Mesenchymal stem cell (in vitro differentiated cells and primary cell): ENCODE measurements at places on chromosomes 2 and 18.

DNA sequence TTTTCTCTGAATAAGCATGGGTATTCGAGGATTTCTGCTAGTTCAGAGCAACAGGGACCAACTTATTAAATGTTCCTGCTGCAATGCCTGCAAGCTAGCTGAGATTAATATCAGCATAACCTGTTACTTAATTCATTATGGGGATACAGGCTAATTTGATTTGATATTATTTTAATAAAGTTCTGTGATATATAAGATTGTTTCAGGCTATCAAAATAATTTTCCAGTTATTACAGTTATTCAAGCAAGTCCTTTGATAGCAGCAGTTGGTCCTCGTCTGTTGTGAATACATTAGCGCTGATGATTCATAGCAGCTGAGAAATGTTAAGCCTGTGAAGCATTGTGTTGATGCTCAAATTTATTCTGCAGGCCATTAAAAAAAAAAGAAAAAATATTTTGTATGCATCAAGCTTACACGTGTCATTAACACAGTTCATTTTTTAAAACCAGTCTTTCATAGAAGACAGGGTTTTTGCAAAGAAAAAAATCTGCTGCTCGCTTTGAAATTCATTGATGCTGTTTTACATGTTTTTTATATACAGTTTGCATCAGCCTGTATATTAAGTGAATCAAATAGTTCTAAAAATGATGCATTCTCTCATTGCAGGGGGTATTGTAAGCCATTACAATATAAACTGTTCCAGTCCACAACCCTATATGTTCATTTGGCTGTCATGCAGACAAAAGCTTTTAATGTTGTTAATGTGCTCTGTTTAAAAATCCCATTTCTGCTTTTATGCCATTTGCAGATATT, 482.5 kb downstream of the BCL11A start:
- DNase-seq, result no peak

GRCh38 chr2:222433332-222434173, 9.2 kb downstream of the SGPP2 start:
- no peak for DNase-seq

DNA sequence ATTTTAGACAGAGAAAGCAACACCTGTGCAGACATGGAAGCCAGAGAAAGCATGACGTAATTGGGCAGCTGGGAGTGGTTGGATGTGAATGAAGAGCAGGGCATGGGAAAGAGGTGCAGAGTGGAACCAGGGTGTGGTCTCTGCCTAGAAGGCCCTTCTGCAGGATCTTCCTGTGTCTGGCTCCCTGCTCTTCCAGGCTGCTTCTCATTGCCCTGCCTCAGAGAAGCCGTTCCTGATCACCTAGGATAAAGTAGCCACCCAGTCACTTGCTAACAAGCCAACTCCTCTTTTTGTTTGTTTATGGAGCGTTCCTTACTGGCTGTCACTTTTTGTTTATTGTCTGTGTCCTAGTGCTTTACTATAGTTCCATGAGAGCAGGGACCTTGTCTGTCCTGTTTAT, 28.5 kb downstream of the GALNT1 start:
- DNase-seq, result no peak

- DNase-seq, result no peak
Observed at GRCh38 chr18:9831036-9831722, 54.6 kb upstream of the TXNDC2 start.
